ENCODE measurements at places on chromosomes 12 and 14.
A peak's percentile ranks its signal among the peaks of the same experiment; 100 is the strongest.

DNA sequence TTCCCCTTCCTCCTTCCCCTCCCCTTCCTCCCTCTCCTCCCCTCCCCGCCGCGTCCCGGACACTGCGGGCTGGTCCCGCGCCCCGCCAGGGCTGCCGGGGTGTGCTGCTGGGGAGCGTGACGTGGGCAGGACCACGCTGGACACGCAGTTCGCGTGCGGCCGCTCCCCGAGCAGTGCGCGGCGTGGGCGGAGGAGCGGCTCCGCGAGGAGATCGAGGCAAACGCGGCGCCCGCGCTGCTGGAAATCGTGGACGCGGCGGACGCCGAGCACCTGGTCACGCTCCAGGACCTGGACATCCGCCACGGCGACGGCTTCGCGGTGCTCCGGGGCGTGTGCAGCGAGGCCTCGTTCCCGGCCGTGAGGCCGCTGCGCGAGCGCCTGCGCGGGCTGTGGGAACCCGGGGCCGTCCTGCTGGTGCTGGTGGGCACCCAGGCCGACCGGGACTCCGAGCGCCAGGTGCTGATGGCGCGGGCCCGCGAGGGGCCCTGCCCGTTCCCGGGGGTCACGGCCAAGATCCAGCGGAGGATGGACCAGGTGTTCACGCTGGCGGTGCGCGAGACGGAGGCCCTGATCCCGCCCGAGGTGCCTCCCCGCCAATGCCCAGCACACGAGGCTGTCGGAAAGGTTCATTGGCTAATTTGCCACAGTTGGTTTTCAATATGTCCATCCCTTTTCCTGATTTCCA, 84.3 kb downstream of the TNFAIP2 start:
- no peak for DNase-seq

GRCh38 chr12:4279198-4279690, 5.7 kb downstream of the CCND2 start:
- DNase-seq, result no peak

- no peak for DNase-seq
Measured at GRCh38 chr12:4809013-4809448, 88.8 kb downstream of the GALNT8 start.

DNA sequence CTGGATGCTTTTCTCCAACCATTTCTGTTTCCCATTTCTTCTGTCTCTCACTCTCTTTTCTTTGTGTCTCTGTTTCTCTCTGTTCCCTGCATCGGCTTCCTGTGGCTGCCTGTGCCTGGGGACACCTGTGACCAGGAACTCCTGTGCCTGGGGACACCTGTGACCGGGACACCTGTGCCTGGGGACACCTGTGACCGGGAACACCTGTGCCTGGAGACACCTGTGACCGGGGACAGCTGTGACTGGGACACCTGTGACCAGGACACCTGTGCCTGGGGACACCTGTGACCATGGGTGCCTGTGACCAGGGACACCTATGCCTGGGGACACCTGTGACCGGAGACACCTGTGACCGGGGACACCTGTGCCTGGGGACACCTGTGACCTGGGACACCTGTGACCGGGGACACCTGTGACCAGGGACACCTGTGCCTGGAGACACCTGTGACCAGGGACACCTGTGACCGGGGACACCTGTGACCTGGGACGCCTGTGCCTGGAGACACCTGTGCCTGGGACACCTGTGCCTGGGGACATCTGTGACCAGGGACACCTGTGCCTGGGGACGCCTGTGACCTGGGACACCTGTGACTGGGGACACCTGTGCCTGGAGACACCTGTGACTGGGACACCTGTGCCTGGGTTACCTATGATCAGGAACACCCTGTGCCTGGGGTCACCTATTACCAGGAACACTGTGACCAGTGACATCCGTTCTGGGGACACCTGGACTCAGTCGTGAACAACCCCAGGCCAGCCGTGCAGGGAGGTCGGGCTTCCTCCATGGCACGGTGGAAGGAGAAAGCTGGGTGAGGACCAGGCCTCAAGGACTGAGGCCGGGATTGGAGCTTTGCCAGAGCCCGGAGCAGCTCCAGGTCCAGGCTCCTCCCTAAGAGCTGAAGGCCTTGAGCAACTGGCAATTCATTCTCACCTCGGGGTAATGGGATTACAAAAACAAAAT, 23.4 kb upstream of the FBRSL1 start:
- no peak for DNase-seq

DNA sequence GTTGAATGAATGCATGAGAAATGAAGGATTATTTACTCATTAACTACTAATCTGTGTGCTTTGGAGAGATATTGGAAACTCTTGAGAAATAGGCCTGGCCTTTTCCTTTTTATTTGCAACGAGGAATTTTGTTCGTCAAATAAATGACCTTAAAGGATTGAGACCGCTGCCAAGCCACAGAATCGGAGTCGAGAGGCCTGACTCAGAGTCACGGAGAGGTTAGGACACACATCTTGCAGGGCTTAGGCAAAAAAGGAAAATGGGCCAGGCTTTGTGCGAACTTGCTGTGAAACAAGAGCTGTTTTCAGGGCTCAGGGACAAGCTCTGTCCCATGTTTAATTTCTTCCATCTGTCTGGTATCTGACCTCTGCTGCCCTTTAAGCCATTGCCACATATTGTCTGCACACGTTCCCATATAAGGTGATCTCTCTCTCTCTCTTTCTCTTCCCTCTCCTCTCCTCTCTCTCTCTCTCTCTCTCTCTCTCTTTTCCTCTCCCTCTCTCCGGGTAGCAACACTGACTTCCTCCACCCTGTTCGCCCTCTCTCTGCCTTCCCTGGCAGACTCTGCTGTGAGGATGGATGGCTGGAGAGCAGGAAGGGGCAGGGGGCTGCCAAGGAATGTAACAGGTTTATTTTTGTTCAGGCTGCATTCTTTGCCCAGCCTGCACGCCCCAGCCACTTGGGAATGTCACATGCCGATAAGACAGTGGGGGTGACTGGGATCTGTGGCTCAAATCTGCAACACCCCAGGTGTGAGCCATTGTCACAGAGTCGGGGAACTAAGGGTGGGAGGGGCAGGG, 14.9 kb upstream of the IFT81 start:
- no peak for DNase-seq

DNA sequence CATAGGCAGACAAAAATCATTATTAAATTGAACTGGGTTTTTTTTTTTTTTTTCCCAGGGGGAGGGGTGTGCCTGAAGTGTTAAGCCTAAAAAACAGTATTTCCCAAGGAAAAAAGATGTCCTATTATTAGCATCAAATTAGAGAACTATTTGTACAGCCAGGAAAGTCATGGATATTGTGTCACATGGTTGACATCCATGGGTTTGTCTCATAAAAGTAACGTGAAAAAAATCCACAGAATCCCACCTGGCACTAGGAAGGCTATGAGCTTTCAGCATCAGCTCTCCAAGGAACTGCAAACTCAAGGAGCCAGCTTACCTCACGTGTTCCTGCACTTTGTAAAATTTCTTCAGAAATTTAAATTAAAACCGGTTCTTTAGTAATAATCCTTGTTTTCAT, 69.1 kb upstream of the EGLN3 start:
- DNase-seq, result no peak

DNA sequence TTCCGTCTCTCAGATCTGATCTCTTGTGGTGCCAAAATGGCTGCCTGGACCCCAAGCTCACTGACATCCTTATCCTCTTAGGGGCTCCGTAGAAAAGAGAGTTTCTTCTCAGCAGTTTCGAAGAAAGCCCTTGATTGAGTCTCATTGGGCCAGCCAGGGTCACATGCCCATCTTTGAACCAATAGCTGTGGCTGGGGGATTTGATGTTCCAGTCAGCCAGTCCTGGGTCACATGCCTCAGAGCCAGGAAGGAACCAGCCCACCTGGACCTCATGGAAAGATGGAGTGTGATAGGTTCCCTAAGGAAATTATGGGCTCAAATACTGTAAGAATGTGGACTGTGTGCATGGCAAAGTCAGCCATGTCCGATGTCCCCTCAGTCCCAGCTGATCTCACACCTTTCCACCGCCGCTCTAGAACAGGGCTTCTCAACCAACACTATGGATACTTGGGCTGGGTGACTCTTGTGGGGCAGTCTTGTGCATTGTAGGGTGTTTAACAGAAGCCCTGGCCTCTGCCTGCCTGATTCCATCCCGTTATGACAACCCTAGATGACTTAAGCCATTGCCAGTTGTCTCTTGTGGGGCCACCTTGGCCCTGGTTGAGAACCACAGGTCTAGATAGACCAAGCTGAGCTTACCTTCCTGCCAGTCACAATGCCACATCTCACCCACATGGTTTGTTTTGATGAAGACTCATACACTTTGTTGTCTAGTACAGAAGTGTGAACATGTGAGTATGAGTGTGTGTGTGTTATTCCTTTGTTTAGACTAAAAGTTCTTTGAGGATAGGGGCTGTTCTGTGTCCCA, 163.9 kb downstream of the ADGRD1 start:
- DNase-seq, result no peak

- no peak for DNase-seq
Measured at GRCh38 chr14:44589180-44589579, 82.1 kb upstream of the FSCB start.

- DNase-seq, result no peak
Measured at GRCh38 chr12:112419297-112420133, 768 bp downstream of the PTPN11 start.

DNA sequence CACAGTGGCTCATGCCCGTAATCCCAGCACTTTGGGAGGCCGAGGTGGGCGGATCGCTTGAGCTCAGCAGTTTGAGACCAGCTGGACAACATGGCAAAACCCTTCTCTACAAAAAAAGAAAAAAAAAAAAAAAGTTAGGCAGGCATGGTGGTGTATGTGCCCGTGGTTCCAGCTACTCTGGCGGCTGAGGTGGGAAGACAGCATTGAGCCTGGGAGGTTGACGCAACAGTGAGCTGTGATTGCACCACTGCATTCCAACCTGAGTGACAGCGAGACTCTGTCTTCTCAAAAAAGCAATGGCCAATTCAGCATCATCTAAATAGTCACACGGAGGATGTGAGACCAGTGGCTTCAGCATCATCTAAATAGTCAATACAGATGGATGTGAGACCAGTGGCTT, 10.4 kb upstream of the SAMD4A start:
- DNase-seq, result no peak

- no peak for DNase-seq
Measured at GRCh38 chr14:59424341-59425071, 40.7 kb downstream of the GPR135 start.

- peak; percentile 27 for DNase-seq
Measured at GRCh38 chr12:30763053-30763452, 8.3 kb upstream of the CAPRIN2 start.

GRCh38 chr12:26255893-26256645, 60.7 kb downstream of the SSPN start:
- DNase-seq, result no peak
